ENCODE measurements at places on chromosomes 12 and 14.

GRCh38 chr14:94675036-94675435 is 62.8 kb downstream of the SERPINA3 start:
- DNase-seq = no peak

DNA sequence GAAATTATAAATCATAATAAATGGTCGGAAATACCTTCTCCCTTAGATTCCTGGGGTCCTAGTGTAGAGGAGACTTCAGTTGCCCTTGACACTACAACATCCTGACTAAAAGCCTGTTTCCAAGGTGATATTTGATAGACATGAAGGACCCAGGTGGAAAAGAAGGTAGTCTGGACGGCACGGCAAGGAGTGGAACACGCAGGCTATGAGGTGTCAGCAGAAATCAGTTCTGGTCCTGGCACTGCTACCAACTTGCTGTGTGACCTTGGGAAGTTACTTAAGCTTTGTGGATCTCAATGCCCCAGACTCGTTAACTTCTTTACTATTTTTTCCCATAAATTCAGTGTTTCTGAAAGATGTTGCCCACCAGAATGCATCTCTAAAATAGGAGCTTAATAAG is 36.9 kb upstream of the BCL2L14 start:
- no peak for DNase-seq

DNA sequence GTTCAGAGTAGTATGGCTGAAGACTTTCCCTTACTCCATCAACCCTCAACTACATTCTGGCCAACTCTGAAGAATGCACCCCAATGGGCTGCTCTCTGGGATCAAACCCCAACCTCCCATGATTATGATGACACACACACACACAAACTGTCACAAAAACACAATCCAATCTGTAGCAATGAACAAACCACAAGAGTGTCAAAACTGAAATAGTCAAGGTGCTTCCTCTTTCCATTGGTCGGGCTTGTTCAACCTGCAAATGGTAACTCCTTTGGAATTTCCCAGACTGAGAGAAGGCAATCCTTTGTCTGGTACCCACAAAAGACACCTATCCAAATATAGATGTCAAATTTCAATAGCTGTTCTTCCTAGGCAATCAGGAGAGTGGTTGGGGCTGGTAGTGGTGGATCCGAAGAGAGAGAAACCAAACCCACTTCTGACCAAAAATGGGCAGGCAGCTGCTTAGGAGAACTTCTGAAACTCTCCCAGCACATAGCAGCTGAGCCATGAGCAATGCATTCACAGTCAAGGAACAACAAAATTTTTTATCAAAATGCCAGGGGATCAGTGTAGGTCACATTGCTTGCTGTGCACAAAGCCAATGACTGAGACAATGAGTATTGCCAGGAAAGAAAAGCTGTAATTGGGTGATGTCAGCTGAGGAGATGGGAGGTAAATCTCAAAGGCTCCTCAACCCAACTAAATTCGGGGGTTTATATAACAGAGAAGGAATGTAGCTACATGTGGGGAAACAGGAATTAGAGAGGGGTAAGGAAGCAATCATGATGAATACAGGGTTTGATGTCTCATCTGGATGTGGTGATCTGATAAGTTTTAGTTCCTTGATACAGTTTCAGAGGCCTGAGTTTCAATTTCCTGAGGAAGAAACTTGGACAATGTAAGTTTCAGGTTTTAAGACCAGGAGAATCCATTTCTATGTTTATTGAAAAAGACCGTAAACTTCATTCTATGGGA is 191.4 kb downstream of the KITLG start:
- peak; percentile 8 for DNase-seq

- no peak for DNase-seq
These were observed at the start of gene PTPRQ for GRCh38 chr12:80443974-80444666. Gene PTPRQ (plus strand): TSS chr12:80444235. CDS start chr12:80444346, 111 bp downstream.

- no peak for DNase-seq
These were observed 80.8 kb downstream of the EP400 start for GRCh38 chr12:132030367-132031038.

GRCh38 chr12:7117670-7118069 is 8.7 kb upstream of the C1RL start:
- DNase-seq = no peak

GRCh38 chr14:102075155-102075554 is 11.7 kb downstream of the HSP90AA1 start:
- DNase-seq = no peak

GRCh38 chr14:100810861-100811461 is 15.0 kb upstream of the MEG3 start:
- DNase-seq = peak; percentile 15
